ENCODE measurements at places on chromosomes 12 and 14.
A peak's percentile ranks its signal among the peaks of the same experiment; 100 is the strongest.

DNA sequence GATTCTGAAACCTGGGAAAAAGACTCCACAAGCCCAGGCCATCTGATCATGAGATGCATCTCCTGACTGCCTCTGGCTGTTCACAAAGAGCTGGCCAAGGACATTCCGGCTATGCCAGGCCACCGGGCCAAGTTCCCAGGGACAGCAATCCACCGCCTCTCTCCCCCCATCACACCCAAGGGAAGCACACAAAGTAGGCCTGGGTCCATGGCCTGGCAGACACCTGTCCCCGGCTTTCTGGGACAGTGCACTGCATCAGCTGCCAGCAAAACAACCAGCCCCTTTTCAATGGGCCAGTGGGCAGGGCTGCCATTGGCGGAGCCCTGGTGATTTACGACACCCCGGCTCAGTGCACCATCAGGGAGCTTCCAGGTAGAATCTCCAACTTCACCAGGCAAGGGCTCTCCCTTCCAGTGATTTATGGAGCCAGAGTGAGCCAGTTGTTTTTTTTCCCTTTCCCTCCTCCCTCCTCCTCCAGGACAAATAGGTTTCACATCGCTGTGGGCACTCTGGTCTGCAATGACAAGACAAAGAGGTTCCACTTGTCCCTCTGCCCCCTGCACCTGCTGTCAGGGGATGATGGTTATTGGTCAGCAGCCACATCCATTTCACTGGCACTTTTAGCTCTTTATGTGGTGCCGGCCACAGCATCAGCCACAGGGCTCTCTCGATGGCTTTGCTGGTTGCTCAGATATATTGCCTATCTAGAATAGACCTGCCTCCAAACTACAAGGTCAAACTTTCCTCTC is 149.6 kb downstream of the SLC38A6 start:
- no peak for DNase-seq

- DNase-seq = no peak
Observed at GRCh38 chr12:53994009-53994263, 6.0 kb upstream of the HOXC9 start.

- DNase-seq = peak; percentile 56
Observed at GRCh38 chr14:74663884-74664283, 49.0 kb downstream of the AREL1 start.

GRCh38 chr12:26632756-26633155 is 200.2 kb downstream of the ITPR2 start:
- DNase-seq = no peak

- no peak for DNase-seq
Observed at GRCh38 chr14:81942071-81942470, 408.4 kb upstream of the SEL1L start.

- no peak for DNase-seq
Observed at GRCh38 chr12:56153678-56154065, 1.3 kb downstream of the MYL6B start.

- no peak for DNase-seq
Observed at GRCh38 chr12:53748072-53748840, 3.5 kb downstream of the CISTR start.

- DNase-seq = no peak
Observed at GRCh38 chr14:61219256-61219655, 61.9 kb downstream of the TMEM30B start.

DNA sequence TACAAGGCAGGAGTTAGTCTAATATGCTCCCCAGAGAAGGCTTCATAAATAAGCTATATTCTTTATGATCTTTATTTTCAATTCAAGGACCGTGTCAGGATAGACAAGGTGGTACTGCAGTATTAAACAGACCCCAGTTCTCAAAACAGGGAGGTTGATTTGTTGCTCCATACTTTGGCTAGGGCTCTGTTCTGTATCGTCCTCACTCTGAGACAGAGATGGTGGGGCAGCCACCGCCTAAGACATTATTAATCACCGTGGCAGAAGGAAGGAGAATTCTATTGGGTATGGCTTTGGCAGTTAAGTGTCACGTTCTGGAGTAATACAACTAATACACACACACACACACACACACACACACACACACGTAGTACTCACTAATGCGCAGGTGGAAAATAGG is 117.0 kb upstream of the SLCO1C1 start:
- no peak for DNase-seq

DNA sequence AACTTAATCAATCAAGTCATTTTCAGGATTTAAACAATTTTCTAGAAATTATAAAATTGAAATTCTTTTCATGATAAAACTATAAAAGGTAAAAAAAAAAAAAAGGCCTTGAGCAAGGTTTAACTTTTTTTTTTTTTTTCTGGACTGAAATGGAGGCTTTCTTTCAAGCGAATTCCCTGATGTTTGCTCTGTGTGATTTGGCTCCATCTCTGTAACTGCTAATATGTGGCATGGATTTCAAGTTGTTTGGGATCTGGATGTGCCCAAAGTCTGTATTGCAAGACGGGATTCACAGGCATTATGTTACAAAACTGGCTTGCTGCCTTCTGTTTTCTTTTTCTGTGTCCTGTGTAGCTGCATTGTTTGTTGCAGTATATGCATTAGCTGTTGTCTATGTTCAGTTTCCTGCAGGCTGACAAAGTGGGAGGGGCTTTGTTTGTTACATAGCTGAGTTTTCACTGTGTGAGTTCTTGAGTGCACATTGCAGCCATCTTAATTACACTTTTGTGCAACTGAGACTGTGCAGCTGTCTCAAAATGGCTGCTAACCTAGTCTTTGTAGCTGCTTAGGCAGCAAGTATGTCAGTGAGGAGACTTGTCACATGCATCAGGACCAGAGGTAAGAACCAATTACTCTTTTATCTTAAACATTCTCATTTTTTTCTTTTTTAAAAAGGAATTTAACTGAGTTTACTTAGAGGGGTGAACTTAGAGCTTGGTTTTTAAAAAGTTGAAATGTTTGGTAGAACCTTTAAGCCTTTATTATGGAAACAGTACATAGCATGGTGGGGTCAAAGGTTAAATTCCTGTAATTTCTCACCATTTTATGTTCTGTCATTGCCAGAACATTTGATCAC is 19.5 kb downstream of the ATF7IP start:
- DNase-seq = no peak

GRCh38 chr12:93134175-93134890 is 205.2 kb upstream of the EEA1 start:
- no peak for DNase-seq

DNA sequence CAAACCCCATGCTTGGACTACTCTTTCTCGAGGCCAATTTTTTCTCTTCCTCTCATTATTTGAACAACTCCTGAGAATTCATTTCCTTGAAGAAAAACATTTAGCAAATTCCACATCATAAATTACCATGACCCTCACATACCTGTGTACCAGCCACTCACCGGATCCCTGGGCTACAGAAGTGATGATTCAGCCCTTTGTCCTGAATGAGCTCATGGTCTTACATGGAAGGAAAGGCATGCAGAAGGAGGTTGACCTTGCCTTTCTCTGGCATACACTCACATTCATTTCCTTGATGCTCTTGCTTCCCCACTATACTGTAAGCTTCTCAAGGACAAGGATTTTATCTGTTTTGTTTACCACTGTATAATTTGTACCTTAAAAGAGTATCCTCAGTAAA is 191.5 kb downstream of the SLC5A8 start:
- DNase-seq = no peak

Data from left ventricle myocardium superior (tissue), 1 donor.